CD4-positive, alpha-beta T cell (primary cell): ENCODE measurements at places on chromosomes 11 and 22.

DNA sequence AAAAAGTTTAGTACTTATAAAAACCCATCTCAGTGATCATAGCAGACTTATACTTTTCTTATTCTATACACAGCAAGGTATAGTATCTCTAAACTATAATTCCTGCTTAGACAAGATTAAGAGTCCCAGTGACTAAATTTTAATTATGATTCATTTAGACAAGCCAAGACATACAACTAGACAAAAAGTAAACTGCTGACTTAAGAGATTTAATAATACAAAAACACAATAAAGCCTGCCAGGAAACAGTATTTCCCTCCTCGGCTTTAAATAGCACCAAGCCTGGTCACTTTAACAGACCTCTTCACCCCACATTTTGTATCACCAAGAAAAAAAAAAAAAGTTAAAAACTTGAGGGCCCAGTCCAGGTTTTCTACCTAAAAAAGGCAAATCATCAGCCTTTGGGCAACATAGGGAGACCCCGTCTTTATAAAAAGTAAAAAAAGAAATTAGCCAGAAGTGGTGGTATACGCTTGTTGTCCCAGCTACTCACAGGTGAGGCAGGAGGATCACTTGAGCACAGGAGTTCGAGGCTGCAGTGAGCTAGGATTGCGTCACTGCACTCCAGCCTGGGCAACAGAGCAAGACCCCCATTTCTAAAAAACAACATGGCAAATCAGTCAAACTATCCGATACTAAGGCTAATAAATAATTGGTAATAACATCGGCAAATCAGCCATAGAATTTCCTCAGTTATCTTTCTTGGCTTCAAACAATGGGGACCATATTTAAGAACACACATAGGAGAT lies 53.8 kb downstream of the SIK3 start:
- no peak for DNase-seq

DNA sequence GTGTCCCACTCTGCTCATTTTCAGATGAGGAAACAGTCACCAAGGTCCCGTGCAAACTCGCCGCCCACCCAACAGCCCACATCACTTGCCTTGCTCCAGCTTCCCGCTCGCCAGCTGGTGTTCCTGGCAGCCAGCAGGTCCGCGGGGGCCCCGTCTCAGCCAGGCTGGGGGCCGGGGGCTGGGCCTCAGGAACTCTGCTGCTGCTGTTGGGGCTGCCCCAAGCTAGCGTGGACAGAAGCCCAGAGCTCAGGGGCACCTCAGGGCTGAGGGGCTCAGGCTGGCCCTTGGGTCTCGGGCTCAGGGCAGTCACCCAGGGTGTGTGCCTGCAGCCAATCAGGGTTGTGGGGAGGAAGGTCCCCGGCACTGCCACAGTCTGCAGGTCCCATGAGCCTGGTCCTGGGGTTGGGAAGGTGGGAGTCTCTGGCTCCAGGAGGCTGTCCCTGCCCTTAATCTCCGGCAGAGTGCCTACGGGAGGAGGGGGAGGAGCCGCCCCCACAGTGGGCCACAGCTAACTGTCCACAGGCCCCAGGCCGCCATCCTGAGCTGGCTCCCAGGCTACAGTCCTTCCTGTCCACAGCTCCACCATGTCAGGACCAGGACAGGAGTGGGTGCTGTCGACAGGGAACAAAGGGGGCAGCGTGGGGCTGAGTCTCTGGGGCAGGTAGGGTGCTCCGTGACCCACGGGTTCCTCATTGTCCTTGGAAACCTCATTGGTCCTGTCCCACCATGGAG lies 65.2 kb downstream of the ARFGAP3 start:
- no peak for DNase-seq

DNA sequence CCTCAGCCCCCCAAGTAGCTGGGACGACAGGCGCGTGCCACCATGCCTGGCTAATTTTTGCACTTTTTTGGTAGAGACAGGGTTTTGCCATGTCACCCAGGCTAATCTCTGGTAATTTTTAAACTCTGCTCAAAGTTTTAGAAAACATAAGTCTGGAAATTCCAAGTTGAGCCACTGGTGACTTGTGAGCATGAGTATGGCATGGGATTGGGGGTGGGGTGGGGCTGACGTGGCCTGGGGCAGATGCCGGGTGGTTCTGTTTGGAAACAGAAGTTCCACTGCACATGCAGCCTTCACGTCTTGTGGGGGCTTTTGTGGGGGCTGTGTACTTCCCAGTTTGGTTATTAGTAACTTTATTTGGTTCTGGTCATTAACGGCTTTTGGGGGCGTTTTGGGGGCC lies 67.3 kb downstream of the PTPRJ start:
- no peak for DNase-seq

DNA sequence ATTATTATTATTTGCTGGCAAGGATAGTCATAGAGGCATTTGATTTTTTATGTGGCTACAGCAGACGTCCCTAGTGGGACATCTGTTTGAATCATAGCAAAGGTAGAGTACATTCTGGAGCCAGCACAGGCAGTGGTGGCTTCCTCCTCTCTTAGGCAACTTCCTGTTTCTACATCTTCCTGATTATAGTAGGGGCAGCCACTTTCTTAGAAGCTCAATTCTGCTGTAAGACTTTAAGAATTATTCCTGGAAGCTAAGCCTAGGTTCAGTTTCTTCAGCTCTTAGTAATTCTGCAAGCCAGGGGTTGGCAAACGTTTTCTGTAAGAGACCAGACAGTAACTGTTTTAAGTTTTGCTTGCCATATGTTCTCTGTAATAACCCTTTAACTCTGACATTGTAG lies 129.3 kb upstream of the TENM4 start:
- no peak for DNase-seq

- DNase-seq, result no peak
Measured at GRCh38 chr11:13287681-13288080, 10.1 kb downstream of the BMAL1 start.

DNA sequence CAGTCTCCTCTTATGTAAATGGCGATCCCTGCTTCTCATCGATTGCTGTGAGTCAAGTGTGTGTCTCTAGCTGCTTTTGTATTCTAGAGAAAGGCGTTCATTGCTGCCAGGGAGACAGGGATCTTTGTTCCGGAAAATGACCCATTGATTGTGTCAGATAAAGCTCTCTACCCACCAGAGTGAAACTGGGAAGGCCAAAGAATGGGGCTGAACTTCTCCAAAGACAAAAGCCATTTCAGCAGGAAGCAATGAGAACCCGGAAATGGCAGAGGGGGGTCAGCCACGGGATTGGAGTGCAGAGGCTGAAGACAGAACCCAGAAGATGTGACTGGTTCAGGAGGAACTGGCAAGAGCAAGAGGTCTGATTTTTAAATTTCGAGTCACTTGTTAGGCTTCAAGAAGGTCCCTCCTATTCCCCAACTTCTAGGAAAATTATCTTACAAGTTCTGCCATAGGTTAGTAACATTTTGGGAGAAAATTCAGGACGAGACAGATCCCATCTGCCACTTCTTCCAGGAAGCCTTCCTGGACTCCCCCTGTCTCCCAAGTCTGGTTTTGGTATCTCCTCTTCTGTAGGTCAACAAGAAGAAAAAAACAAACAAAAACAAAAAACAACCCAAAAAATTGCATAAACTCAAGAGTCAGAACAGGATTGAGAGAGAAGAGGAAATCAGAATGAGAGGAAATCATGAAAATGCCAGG lies 110.6 kb downstream of the NECTIN1 start:
- no peak for DNase-seq

GRCh38 chr11:94747146-94747545 lies 21.0 kb upstream of the AMOTL1 start:
- no peak for DNase-seq

DNA sequence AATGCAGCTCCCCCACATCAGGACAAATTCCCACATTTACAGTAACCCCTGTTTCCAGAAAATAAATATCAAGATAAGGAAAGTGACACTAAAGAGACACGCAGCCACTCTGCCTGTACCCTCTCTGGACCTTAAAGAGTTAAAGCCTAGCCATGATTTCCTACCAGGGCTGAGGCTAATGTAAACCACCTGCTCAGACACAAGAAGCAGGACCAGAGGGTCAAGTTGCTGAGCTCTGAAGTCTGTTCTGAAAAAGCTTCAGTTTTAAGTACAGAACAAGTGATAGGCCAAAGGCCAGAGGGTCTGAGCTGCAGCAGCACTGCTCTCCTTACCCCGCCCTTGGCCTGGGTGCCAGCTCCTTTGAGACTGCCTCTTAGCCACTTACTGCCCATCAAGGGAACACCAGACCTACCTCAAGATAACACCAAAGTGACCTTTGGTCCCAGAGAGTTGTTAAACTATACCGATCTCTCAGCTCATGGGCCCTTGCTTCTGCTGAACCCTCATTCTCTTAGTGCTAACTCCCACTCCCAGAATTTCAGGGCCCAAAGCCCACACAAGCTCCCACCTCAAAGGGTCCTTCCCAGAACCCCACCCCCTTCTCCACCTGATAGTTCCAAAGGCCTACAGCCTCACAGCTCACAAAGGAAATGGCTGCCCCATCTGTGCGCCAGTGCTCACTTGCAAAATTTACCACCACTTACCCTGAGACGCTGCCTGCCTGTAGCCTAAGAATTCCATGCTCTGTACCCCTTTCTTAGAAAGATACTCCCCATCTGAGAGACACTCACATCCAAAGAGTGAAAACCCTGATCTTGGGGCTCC lies 40.5 kb downstream of the IL18BP start:
- DNase-seq, result no peak

DNA sequence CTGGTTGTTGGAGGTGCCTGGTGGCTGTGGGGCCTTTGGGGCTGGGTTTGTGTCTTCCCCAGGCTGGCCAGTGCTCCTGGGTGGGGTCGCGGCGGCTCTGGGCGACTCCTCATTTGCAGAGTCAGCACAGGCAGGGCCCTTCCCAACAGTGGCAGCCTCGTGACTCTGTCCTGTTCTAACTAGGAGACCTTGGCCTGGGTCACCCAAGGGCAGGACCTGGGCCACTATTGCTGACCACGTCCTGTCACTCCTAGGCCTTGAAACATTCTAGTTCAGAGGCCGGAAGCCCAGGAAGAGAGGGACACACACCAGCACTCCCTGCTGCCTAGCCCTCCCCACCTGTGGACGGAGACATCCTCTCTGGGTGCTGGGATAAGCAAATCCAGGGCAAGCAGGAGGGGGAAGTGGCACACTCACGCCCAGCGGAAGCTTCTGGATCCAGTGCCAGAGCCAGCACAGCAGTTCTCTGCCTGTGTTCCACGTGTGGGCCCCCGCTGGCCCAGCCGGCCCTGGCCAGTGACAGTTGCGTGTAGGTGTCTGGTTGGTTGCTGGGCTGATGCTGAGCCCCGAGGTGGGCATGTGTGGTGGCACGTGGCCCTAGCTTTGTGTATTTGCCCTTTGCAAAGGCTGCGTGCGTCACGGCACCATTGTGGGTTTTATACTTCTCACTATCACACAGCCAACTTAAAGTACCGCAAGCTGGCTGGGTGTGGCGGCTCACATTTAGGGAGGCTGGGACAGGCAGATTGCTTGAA lies 4.3 kb upstream of the CHID1 start:
- no peak for DNase-seq

DNA sequence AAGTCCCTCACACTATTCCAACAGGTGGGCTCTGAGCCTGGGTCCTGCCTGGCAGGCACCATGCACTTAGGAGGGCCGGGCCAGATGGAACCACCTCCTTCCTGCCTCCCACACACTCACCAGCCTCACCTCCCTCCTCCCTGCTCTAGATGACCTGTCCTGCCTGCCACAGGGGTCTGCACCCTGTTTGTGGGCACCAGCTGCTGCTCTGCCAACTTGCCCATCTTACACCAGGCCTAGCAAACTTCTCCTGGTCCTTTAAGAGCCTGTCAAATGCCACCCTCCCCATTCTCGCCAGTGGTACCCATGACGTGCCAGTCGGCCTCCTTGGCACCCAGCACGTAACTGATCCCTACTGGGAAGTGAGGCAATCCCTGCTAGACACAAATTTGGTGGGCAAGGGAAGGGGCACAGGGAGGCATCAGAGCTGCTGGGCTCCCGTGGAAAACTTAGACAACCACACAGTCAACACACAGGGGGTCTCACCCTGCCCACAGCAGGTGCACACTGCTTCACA lies 3.1 kb downstream of the MOB2 start:
- no peak for DNase-seq

GRCh38 chr22:32501836-32502752 lies 27.5 kb downstream of the FBXO7 start:
- DNase-seq, result no peak

DNA sequence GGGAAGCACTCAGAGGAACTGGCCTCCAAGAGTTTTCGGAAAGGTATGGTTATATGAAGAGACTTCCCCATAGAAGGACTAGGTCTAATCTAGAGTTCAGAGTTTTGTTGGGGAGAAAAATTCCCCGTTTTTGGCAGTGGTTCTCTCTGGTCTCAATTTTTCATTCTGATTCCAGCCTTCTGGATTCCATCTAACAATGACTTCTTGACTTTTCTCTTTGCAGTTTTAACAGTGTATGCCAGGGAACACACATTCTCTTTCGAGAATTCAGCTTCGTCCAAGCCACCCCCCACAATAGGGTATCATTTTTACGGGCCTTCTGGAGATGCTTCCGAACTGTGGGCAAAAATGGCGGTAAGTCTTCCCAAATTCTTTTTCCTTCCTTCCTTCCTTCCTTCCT lies 115.6 kb downstream of the CSTPP1 start:
- no peak for DNase-seq

DNA sequence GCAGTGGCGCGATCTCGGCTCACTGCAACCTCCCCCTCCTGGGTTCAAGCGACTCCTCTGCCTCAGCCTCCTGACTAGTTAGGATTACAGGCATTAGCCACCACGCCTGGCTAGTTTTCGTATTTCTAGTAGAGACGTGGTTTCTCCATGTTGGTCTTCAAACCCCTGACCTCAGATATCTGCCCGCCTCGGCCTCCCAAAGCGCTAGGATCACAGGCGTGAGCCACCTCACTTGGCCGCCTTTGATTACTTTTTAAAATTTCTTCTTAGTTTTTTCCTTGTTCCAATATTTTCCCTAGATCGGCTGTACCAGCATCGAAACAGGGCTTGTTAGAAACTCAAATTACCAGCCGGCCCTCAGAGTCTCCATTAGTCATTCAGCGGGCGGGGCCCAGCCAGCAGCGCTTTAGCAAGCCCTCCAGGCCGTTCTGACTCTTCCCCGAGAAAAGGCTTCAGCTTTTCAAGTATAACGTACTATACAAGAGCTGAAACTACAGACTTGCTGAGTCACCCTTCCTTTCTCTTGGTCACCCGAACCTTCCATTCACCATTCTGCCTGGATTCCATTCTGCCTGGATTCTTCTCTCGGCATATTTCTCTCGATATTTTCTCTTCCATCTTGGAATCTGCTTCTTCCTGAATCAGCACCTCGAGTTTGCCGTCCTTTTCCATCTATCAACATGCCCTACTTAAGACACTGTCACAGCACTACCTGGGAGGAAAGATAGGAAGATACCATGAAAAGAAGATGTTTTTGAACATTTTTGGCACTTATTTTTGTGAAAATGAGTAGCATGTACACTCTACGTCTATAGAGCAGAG lies 6.7 kb upstream of the CAPRIN1 start:
- DNase-seq, result peak; percentile 35

- no peak for DNase-seq
Measured at GRCh38 chr22:47954107-47954506, 1191.7 kb downstream of the TBC1D22A start.

- DNase-seq, result no peak
Measured at GRCh38 chr11:13423372-13423771, 39.6 kb downstream of the BTBD10 start.

- no peak for DNase-seq
Measured at GRCh38 chr11:64409707-64410403, 50.9 kb downstream of the RPS6KA4 start.
